ENCODE measurements at places on chromosomes 5 and 9.

DNA sequence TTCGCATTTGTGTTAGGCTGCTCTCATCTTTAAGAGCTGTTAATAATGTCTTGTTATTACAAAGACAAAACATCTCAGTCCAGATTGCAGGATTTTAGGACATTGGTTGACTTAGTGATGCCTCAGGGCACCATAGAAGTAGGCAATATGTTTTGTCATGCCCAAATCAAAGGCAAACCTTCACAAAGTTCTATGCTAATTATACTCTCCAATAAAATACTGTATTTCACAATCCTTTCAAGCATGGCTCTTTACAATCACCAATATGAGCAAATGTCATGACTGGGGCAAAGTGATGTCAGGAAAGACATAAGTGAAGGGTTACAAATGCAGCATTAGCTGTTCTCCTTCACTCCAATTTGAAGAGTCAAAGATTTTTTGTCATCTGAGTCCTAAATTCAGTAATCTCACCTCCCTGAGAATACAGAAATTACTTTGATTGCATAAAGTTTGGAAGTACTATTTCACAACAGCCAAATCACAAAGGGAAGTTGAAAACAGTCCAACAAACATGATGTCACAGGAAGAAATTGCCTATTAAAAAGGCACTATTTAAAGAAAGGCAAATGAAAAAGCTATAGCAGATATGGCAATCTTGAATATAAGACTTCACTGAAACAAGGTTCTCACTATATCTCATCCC is 303.2 kb downstream of the PRR16 start:
- no peak for DNase-seq

DNA sequence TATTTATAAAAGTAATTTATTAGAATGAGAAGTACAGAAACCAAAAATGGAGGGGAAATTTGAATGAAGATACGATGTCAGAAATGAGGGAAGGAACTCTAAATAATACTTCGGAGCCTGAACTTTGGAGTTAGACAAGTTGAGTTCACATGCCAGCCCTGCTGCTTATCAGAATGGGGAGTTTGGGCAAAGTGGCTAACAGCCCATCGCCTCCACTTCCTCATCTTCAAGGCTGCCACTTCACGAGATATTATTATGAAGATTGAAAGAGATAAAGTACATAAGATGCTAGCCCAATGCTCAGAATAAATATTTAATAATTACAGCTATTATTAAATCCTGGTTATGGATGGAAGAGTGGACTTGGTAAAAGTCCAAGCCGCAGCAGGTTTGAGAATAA is 56.2 kb upstream of the ABCA1 start:
- no peak for DNase-seq

DNA sequence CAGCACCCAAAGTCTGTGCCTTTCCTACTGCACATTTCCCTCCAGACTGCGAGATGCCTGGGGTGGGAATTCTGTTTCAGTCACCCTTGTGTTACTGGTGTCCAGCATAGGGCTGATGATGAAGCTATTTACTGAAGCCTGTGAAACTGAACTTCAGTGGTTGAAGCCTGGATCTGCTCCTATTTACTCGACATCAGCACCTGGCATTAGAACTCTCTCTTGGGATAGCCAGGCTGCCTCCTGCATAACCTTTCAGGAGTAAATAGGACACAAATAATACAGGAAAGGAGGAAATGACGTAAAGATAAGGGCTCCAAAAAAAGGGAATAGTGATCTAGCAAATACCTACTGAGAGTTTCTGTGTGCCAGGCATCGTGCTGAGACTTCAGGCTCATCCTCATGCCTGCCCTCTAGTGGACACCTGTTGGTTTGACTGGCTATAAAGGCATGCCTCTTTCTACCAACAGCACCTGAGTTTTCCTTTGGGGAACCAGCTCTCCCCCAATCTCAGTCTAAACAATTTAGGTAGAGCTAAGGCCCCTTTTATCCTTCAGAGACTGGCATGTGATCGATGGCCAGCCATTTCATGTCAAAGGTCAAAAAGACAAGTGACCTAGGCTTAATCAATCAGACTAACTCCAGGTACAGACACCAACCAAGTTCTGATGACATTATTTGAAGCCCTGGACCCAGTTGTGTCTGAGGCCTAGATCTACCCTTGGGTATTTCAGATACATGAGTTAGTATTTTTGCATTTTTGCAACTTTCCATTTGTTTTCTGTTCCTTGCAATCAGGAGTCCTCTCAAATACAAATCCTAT is 192.1 kb upstream of the TRIM32 start:
- DNase-seq, result no peak

DNA sequence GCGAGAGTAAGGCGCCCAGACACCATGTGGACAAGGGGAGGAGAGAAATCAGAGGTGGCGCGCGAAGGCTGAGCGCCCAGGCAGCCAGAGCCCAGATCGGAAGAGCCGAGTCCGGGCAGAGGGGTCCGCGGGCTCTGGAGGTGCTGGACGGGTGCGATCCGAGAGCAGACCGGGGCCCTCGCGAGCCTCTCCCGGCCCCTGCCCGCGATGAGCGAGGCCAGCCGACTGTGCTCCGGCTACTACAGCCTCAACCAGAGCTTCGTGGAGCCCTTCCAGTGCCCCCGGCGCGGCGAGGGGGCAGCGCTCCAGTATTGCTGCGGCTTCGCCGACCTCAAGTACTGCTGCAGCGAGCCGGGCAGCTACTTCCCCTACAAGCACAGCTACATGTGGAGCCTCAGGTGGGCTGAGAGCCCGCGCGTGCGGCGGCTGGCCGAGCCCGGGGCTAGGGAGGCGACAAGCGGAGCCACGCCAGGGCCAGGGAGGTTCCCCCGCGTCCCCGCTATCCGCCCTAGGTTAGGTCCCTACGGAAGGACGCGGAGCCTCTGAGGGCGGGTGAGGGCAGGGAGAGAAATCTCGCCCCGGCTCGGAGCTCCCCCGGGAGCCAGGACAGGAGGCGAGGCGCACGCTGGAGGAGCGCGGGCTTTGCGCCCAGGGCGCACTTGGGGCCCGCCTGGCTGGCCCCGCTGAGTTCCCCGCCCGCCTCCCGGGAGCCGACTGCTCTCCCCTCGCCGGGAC is at the start of gene SHISAL2B:
SHISAL2B (plus strand) TSS at position 87 of the 735 bp plus-strand sequence; CDS start at position 208, 121 bp downstream.
- DNase-seq, result no peak

GRCh38 chr9:27505744-27506161 is 18.3 kb upstream of the IFNK start:
- no peak for DNase-seq

GRCh38 chr5:61993295-61993927 is 312.6 kb upstream of the KIF2A start:
- DNase-seq, result no peak

GRCh38 chr5:40150896-40151295 is 528.8 kb upstream of the PTGER4 start:
- DNase-seq, result no peak

GRCh38 chr5:168409591-168410458 is 76.4 kb upstream of the RARS1 start:
- no peak for DNase-seq

GRCh38 chr5:169433221-169433651 is 132.3 kb upstream of the SLIT3 start:
- DNase-seq, result no peak

DNA sequence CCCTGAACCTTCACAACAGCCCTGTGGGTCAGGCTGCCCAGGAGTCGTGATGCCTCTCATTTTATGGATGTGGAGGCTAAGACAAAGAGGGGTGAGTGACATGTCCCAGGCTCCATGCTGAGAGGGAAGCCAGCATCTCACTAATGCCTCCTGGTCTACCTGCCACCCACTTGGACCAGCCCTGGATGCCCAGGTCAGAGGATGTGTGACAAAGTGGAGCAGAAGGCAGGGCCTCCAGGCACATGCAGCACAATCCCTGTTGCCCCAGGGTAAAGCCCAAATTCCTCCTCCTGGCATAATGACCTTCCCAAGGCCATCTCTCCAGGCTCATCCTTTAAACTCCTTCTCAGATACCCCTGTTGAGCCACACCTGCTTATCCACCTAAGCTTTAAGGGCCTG is 51.4 kb upstream of the XPA start:
- no peak for DNase-seq

GRCh38 chr9:137234055-137234697 is 3.5 kb downstream of the SLC34A3 start:
- DNase-seq, result no peak

DNA sequence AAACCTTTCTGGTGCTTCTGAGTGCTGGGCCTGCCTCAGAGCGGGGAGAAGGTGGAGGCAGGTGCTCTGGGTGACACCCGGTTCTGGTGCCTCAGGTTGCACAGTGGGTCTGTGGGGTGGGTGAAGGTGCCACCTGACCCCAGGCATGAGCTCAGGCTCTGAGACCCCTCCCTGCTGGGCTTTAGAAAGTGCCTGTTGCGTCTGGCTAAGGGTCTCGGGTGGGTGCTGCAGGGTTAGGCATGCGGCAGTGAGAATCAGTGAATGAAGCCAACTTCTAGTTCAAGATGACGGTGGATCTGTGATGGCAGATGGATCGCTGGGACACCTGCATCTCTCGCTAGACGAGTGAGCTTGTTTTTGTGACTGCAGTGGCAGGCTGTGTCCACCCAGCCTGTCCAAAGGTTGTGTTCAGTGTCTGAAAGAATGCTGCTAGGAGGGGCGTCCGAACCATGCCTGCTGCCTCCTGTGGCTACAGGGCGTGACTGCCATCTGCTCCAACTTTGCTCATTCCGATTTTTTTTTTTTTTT is 5.0 kb downstream of the SQSTM1 start:
- no peak for DNase-seq

DNA sequence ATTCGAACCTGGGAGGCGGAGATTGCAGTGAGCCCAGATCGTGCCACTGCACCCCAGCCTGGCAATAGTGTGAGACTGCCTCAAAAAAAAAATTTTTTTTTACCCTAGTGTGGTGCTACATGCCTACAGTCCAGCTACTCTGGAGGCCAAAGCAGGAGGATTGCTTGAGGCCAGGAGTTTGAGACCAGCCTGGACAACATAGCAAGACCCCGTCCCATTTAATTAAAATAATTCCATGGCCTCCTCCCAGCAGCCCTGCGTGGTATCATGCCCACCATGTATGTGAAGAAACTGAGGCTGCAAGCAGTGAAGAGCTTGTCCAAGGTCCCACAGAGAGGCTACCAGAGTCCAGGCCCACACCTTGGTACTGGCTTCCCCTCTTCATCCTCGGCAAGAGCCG is 19.4 kb upstream of the PHYHD1 start:
- no peak for DNase-seq

DNA sequence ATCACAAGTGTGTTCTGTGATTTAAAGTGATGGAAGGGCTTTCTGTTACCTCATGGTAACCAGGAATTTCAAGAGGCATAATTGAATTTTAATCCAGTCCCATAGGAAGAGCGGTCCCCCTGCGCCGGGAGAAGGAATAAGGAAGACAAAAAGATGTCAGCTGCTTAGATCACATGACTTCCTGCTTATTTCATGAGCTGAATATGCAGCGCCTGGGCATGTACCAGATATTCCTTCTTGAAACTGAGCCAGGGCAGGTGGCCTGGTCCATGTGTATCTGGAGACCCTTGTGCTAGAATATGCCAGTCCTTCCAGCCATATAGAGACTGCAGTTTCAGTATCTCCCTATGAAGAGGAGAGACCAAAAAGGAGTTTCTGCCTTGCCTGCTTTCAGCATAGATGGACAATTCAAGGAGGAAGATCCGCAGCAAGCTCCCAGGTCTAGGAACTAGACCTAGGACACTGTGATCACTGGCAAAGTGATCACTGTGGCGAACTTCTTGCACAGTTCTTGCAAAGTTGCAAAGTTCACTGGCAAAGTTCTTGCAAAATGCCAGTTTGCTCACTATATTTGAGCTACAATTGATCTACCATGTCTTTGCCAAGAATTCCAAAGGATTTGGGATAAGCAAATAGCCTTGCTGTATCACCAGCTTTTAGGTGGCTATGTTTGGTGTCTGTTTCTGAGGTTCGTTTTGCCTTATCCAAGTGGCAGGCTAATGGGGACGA is 102.9 kb upstream of the PHYKPL start:
- DNase-seq, result no peak

DNA sequence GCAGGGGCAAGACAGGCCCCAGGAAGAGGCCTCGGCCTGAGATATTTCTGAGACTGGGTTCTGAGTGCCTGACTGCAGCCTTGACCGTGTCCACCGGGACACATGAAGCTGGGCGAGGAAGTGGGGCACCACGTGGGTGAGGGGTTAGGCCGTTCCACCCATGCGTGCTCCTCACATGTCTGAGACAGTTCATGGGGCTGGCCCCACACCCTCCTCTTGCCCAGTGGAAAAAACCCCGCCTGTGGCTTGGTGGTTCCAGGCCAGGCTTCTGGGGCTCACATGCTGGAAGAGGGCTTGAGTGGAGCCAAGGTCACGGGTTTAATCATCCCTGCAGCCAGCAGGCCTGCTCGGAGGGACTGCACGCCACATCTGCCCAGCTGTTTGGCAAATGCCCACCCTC is 11.4 kb downstream of the HMCN2 start:
- no peak for DNase-seq

- DNase-seq, result no peak
These were observed 40.5 kb downstream of the DAB2IP start for GRCh38 chr9:121691890-121692289.

- no peak for DNase-seq
These were observed 95.5 kb upstream of the KCNN2 start for GRCh38 chr5:114266374-114266773.

- no peak for DNase-seq
These were observed 202.8 kb downstream of the SPOCK1 start for GRCh38 chr5:137296213-137296781.

GRCh38 chr9:74770508-74771261 is 117.0 kb downstream of the TRPM6 start:
- DNase-seq, result no peak

DNA sequence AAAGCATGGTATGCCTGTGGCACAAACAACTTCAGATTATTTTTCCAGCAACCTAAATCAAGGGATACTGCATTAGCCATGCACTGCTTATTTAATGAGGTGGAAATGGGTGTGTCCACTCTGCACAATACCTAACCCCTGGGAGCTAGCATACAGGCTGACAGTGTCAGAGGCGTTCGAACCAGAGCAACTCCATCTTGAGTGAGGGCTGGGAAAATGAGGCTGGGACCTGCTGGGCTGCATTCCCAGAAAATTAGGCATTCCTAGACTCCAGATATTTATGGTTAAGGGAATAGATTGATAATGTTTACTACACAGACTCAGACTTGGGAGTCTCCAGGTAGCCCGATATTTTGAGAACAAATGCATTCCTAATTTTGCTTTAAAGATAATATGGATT is 2.8 kb downstream of the FGF1 start:
- DNase-seq, result no peak

GRCh38 chr9:128214571-128215490 is 11.7 kb downstream of the DNM1 start:
- DNase-seq, result no peak
